ENCODE measurements at places on chromosomes 7 and 10.

DNA sequence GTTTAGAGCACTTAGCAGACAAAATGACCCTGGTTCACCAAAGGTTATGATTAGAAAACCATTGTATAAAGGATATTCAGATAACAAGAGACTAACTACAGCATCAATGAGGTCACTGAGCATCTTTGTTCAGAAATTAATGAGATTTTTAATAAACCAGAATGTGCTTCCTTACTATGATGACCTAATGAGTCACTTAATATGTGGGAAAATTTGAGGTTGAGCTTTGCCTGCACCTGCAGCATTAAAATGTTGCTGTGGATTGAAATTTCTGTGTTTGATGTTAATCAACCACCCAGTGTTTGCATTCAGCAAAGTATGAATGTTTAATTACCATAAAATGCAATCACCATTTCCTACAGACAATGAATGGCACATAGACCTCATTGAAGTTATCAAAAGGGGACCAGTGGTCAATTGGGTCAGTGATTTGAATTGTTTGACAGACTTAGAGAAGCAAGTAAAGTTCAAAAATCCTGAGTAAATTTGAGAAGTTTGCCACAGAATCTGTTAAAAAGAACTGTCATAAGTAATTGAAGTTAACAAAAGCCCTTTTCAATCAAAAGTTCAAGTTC lies 45.8 kb downstream of the EXOC6 start:
- no peak for DNase-seq

GRCh38 chr7:143327903-143328302 lies 12.0 kb downstream of the CLCN1 start:
- no peak for DNase-seq

DNA sequence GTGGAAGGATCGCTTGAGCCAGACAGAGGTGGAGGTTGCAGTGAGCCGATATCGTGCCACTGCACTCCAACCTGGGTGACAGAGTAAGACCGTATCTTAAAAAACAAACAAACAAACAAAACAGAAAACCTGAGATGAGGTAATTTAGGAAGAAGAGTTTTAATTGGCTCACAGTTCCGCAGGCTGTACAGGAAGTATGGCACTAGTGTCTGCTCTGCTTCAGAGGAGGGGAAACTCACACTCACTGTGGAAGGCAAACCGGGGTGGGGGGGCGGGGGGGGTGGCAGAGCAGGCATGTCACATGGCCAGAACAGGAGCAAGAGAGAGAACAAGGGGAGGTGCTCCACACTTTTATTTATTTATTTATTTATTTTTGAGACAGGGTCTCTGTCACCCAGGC lies 5.1 kb downstream of the UBE2D4 start:
- no peak for DNase-seq

- no peak for DNase-seq
These were observed 1.9 kb downstream of the HHEX start for GRCh38 chr10:92691591-92692079.

- no peak for DNase-seq
These were observed 373.1 kb downstream of the MALRD1 start for GRCh38 chr10:19421674-19422073.

DNA sequence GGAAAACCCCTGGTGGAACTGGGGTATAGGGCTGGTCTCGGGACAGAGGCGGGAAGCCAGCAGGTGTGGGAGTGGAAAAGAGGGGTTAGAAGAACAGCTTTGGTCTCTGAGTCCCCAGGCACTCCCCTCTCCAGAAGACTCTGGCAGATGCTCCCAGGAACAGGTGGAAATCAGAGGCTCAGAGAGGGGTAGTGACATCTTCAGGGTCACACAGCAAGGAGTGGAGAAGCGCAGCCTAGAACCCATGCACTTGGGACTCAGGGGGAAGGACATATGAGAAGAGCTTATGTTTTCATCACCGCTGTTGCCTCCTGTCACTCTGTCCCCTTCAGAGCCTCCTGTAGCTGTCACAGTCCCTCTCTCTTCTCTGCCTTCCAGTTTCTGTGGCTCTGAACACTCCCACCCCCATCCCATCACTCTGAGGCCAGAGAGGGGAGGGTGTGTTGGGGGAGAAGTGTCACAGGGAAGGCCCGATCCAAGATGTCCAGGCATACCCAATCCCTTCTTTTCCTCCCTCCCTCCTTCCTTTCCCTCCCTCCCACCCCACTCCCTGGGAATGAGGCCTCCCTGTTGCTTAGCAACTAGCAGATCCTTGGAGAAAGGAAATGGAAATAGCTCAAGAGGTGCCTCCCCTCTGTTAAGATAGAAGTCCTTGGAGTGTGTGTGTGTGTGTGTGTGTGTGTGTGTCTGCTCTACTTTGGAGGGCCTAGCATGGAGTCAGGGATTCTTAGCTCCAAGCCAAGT lies 32.0 kb downstream of the SRRM3 start:
- no peak for DNase-seq

DNA sequence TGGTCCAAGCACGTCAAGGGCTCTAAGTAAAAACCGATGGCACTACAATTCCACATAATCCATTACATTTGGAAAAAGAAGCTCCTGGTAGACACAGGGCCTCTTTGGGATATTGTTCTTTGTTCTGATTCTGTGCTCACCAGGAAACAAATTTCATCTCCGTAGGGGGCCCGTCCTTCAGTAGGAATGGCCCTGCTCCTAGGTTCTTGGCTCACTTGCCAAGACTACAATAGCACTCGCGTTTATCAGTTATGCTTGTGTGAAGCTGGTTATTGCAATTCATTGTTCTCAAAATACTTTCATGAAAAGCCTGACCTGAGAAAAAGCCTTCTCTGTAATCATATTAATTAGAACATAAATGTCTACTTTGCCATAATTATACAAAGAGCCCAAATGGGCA lies 10.3 kb upstream of the ZC3HAV1L start:
- no peak for DNase-seq

DNA sequence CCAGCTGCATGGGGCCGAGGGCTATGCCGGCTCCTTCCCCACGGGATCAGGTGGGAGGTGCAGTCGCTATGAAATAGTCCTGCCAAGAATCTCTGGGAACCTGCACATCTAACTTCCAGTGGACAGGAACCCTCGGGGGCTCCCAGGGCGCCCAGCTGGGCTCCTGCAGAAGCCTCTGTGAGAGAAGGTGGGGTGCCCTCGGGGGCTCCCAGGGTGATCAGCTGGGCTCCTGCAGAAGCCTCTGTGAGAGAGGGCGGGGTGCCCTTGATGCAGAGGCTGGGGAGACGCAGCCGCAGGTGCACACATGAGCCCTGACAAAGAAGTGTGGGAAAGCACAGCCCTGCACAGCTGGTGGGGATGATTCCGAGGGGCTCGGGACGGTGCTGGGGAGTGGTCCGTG lies 5.9 kb downstream of the VENTX start:
- no peak for DNase-seq

Measured in SK-N-SH (cell line).